ENCODE measurements at places on chromosomes 1 and 21.

GRCh38 chr1:37575692-37576091 lies 19.0 kb downstream of the DNALI1 start:
- H3K4me1 ChIP-seq: peaks cover 10% of the 10 kb centered on the region
- no peak for DNase-seq

GRCh38 chr21:39094847-39095579 lies 88.2 kb downstream of the PSMG1 start:
- no peak overlapping the region for H3K27ac ChIP-seq
- no peaks in the 10 kb centered on the region for H3K36me3 ChIP-seq
- H3K4me1 ChIP-seq: peaks cover 6% of the 10 kb centered on the region
- no peak overlapping the region for H3K4me3 ChIP-seq
- no peak for DNase-seq

DNA sequence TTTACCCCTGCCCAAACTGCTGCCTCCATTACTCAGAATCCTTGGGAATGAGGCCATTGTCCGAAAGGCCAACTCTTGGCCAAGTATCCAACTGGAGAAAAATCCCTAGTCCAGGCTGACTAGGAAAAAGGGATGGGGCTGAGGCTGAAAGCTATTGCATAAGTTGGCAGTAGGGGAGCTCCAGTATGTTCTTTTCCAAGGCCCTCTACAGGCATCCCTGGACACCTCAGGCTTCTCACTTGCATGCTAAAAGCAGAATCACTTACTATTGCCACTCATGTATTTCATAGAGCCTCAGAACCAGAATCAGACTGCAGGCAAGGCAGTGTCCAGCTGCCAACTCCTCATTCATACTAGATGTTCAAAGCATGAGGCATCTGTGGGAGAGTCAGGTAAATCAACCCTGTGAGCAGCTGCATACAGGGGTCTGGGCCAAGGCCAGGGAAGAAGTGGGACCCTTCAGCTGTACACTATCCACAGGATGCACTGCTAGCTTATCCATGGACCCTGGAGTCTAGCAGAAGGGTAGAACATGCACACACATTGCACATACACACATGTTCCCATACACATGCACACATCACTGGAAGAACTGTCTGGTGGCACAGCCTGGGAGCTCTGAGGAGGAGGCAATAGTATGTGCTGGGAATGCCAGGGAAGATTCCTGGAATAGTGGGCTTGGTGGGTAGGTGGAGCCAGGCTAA lies 195.3 kb downstream of the C1orf94 start:
- H3K4me1 ChIP-seq: no peaks in the 10 kb centered on the region
- no peak overlapping the region for H3K4me3 ChIP-seq
- H3K36me3 ChIP-seq: no peaks in the 10 kb centered on the region

DNA sequence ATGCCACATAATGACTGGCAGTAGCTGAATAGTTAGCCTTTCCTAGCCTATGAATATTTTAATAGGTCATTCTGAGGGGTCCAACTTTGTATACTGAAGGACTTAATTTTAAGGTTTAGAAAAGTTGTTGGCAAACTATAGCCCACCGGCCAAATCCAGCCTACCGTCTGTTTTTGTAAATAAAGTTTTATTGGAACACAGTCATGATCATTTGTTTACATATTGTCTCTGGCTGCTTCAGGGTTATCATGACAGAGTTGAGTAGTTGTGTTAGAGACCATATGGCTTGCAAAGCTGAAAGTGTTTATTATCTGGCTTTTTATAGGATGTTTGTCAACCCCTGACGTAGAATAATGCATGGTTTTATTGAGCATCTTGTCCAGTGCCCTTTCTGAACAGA lies 73.4 kb downstream of the NTMT2 start:
- H3K36me3 ChIP-seq: no peaks in the 10 kb centered on the region
- no peaks in the 10 kb centered on the region for H3K27me3 ChIP-seq
- DNase-seq: no peak

GRCh38 chr21:45079351-45079750 lies 5.0 kb downstream of the ADARB1 start:
- no peaks in the 10 kb centered on the region for H3K27me3 ChIP-seq
- H3K36me3 ChIP-seq: peaks cover 13% of the 10 kb centered on the region
- H3K27ac ChIP-seq: peak overlapping the region; percentile 44
- H3K4me1 ChIP-seq: peaks cover 63% of the 10 kb centered on the region
- no peak overlapping the region for H3K4me3 ChIP-seq

DNA sequence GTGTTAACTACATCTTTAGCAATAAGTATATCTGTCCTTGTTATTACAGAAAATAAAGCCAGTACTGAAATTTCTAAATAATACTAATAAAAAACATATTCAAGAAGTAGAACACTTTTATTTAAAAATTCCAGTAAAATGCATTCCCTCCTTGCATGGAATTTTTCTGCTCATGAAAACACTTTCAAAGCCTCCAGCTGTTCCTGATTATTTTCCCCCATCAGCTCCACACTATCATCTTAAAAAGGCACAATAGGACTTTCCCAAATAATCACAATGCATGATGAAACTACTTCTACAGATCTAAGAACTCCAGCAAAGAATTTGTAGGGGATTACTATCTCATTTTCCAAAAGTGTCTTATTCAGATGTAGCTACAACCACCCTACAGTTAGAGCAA lies 162.6 kb upstream of the USP25 start:
- peaks cover 41% of the 10 kb centered on the region for H3K27me3 ChIP-seq
- no peaks in the 10 kb centered on the region for H3K36me3 ChIP-seq
- DNase-seq: no peak
- H3K27ac ChIP-seq: no peak overlapping the region
- H3K4me1 ChIP-seq: peaks cover 4% of the 10 kb centered on the region
- no peak overlapping the region for H3K4me3 ChIP-seq

DNA sequence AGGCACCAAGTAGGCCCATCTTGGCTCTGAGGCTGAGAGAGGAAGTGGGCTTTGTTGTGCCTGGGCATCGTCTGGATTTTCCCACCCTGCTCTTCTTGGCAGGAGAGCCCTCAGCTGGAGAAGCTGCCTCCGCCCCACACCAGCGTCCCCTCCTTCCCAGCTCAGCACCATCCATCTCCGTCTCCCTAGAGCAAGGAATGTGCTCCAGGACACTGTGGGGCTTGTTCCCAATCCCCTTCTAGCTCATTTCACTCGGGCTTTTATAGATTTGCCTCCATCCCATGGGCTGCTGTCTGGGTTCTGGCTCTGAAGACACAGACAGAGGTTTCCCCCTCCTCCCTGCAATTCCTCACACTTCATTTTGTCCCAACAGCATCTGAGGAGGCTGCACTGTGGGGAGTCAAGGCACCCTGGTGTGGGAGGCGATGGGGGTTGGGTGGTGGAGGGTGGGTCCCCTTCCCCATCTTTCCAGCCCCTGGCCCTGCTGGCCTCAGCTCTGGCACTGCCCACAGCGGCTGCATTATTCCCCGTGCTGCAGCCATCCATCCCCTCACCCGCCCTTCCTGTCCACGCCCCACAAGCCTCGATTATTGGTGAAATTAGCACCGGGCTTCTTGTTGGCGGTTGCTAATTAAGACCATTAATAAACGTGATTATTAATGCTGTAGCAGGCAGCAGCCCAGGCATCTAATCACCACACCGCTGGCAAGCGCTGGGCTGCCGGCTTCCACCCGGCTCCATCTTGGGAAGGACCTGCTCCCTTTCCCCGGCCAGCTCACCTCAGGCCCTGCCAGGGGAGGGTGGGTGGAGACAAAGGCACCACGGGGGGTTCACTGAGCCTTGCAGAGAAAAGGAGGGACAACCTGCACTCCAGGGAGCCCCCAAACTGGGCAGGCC lies 21.7 kb downstream of the RHBG start:
- DNase-seq: no peak
- no peaks in the 10 kb centered on the region for H3K4me1 ChIP-seq
- no peak overlapping the region for H3K4me3 ChIP-seq
- peaks cover 42% of the 10 kb centered on the region for H3K27me3 ChIP-seq

GRCh38 chr1:27469334-27469733 lies 20.6 kb downstream of the WASF2 start:
- peaks cover 55% of the 10 kb centered on the region for H3K4me1 ChIP-seq
- H3K27ac ChIP-seq: peak overlapping the region; percentile 13
- no peaks in the 10 kb centered on the region for H3K27me3 ChIP-seq
- no peak for DNase-seq
- H3K4me3 ChIP-seq: no peak overlapping the region

GRCh38 chr1:208243967-208244916 lies at the start of gene PLXNA2:
TSS of gene PLXNA2 (minus strand) at chr1:208244384. CDS start at chr1:208217922, 26,462 bp downstream.
- H3K27ac ChIP-seq: peak within 1 kb of the TSS; percentile 84
- peaks cover 4% of the 10 kb centered on the region for H3K27me3 ChIP-seq
- peak within 1 kb of the TSS; percentile 93 for H3K4me3 ChIP-seq
- no peaks in the 10 kb centered on the region for H3K36me3 ChIP-seq
- peak; percentile 88 for DNase-seq
- peaks cover 42% of the 10 kb centered on the region for H3K4me1 ChIP-seq

- DNase-seq: no peak
- H3K27ac ChIP-seq: no peak overlapping the region
- no peak overlapping the region for H3K4me3 ChIP-seq
Observed at GRCh38 chr1:246775531-246776385, 51.5 kb downstream of the SCCPDH start.

- no peak overlapping the region for H3K27ac ChIP-seq
- H3K4me1 ChIP-seq: peaks cover 37% of the 10 kb centered on the region
- no peaks in the 10 kb centered on the region for H3K27me3 ChIP-seq
- H3K36me3 ChIP-seq: peaks cover 13% of the 10 kb centered on the region
- H3K4me3 ChIP-seq: no peak overlapping the region
Observed at GRCh38 chr1:43861337-43861736, 72.3 kb upstream of the ARTN start.

DNA sequence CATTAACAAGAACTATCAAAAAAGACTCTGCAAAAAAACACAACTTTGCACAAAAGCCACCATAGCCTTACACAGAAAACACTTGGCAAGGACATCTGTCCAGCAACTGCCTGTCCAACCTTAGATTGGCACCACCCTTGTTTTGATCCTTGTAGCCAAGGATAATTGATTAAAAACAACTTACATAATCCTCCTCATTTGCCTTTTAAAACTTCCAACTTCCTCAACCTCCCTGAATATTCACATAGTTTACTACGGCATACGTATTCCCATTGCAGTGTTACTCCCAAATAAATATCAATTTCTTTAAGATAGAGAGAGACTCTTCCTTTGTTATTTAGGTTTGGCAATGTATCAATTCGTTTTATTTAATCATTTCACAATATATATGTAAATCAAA lies 72.4 kb downstream of the AGBL4 start:
- no peak overlapping the region for H3K4me3 ChIP-seq
- H3K27ac ChIP-seq: no peak overlapping the region
- no peaks in the 10 kb centered on the region for H3K27me3 ChIP-seq
- no peak for DNase-seq
- no peaks in the 10 kb centered on the region for H3K4me1 ChIP-seq

DNA sequence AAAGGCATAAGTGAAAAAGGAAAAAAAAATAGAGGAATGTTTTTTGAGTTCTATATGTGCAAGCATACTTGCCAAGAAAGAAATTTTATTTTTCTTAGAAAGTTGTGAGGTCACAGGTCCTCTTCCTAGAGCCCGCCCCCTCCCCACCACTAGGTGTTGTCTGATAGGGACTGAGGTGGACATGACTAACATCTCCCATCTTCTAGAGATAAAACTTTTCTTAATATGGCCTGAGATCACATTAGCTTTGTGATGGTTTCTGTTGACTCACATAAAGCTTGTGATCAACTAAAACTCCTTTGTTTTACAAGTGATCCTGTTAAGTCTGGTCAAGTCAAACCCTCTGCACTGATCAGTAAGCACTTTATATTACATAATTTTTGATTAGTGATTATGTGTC lies 33.4 kb upstream of the CITED4 start:
- no peaks in the 10 kb centered on the region for H3K27me3 ChIP-seq
- H3K36me3 ChIP-seq: no peaks in the 10 kb centered on the region
- H3K4me1 ChIP-seq: peaks cover 34% of the 10 kb centered on the region
- no peak overlapping the region for H3K4me3 ChIP-seq
- DNase-seq: no peak

Measured in osteocyte (in vitro differentiated cells).